ENCODE measurements at places on chromosomes 3 and 15. TPM values are rescaled to one million over a fixed set of nuclear protein-coding genes. Genes with fewer than 3 reads are reported as not detected.

- DNase-seq: no peak
These were observed 86.7 kb downstream of the PIK3R4 start for GRCh38 chr3:130659911-130660310.

- DNase-seq: no peak
These were observed 212.5 kb upstream of the UBE2E1 start for GRCh38 chr3:23592961-23593931.

- DNase-seq: no peak
These were observed 74.9 kb downstream of the SIDT1 start for GRCh38 chr3:113607219-113607596.

DNA sequence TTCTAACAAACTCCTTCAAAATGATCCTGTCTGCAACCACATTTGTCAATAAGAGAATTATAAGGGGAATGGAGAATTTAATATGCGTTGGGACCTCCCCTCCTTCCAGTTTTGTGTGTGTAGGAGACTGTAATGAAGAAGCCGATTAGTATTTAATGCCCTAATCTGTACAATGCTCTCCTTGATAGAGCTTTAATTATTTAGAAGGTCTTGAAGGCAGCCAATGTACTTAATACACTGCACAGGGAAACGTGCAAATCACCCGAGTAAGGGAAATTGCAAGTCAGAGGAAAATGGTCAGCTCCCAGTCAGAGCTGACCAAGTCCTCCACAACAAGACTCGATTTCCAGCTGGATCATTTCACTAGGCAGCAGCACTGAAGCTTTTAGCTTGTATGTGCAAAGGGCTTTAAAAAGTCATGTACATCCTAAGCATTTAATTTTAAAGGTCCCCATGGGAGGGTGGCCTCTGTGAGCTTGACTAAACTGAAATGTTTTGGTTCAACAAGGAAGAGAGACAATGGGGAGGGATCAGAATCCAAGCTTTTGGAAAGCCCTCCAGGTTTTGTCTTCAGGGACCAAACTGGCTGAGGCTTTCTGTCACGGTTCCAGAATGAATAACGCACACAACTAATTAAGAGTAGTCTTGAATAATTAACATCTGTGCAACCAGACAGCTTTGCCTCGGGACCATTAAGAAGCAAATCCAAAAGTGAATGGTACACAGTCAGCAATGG lies 159.8 kb upstream of the MITF start:
- no peak for DNase-seq

GRCh38 chr15:75211436-75212199 lies 9.9 kb downstream of the C15orf39 start:
- no peak for DNase-seq

GRCh38 chr3:32816439-32817256 lies 1.1 kb upstream of the TRIM71 start:
- DNase-seq: no peak

Gene PPP2R3A
- 15.2 TPM for total RNA-seq

Gene MST1
- 20.6 TPM for total RNA-seq

- DNase-seq: no peak
These were observed at the start of gene FBXW12 for GRCh38 chr3:48371651-48372376. Gene FBXW12, plus strand, starts transcription at chr3:48372219. Its CDS starts 549 bp downstream, at chr3:48372768.

DNA sequence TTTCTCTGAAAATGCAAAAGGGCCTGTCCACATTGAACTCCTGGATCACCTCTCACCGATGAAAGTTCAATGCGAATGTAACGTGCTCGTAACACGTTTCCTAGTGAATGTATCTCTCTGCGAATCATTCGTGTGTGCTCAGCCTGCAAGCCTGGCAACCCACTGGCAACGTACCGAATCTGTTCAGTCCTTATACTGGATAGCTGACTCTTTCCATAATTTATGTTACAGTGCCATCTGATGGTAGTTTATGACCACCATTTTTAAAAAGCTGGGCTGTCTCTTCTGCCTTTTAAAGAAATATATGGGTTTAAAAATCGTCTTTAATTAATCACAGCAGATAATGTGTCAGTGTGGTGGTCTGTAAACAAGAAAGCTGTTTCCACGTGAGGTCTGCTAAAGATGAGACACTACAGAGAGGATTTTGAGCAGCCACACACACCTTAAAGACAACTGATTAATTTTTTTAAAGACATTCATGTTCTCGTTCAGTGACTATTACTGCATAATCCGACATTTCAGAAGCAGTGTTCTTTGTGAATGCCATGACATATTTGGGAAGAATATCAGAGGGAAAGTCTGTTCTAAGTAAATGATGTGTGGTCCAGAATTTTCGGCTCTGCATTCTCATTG lies 69.4 kb upstream of the FOXP1 start:
- no peak for DNase-seq

DNA sequence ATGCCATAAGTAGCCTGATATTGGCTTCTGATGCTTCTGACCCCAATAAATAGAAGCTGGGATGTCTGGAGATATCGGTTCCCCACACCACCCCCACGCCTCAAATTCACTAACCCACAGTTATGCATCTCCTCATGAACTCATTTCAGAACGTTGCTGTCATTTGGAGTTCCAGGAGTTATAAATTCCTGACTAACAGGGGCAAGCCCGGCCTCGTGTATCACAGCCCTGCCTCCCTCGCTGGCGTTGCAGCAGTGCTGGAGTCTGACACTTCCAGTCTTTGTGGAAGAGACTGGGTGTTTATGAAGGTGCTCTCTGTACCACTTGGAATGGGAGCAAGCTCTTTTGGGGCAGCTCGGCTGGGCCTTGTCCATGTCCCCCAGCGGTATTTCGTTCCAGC lies 101.0 kb downstream of the ANP32A start:
- no peak for DNase-seq

Gene PCOLCE2
- 22.6 TPM for total RNA-seq

GRCh38 chr3:46380471-46381221 lies 9.9 kb downstream of the CCR5 start:
- no peak for DNase-seq

Gene CFAP92
- total RNA-seq: 1.2 TPM

DNA sequence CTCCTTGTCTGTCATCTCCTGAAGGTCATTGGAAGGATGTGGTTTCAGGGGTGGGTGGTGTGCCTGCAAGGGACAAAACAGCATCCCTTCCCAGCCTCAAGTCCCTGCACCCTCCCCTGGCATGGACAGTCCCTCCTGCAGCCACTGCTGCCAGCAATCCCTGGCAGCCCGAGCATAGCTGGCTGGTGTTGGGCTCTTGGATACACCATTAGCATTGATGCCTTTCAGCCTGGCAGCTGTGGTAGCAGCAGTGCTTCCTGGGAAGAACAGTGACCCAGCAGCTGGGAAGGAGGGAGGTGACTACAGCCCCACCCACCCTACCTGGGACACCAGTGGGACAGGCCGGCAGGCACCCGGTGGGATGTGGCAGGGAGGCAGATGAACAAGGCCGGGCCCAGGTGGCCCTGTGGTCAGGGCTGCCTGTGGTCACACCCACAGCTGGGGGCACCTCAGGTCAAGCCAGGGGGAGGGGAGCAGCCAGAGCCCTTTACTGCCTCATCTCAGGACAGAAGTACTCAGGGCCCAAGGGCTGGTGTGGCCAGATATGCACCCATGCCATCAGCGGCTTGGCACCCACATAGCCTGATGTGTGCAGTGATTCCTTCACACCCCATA lies 32.9 kb upstream of the TMEM115 start:
- no peak for DNase-seq

GRCh38 chr3:8550611-8551010 lies 49.0 kb downstream of the LMCD1 start:
- DNase-seq: no peak

GRCh38 chr3:86654806-86655460 lies 336.0 kb downstream of the VGLL3 start:
- DNase-seq: no peak

- DNase-seq: no peak
These were observed 544 bp upstream of the TIMMDC1 start for GRCh38 chr3:119497820-119498185.

- no peak for DNase-seq
These were observed 83.4 kb downstream of the MESD start for GRCh38 chr15:80906159-80906766.

Gene GOLGA6B
- not detected for total RNA-seq

DNA sequence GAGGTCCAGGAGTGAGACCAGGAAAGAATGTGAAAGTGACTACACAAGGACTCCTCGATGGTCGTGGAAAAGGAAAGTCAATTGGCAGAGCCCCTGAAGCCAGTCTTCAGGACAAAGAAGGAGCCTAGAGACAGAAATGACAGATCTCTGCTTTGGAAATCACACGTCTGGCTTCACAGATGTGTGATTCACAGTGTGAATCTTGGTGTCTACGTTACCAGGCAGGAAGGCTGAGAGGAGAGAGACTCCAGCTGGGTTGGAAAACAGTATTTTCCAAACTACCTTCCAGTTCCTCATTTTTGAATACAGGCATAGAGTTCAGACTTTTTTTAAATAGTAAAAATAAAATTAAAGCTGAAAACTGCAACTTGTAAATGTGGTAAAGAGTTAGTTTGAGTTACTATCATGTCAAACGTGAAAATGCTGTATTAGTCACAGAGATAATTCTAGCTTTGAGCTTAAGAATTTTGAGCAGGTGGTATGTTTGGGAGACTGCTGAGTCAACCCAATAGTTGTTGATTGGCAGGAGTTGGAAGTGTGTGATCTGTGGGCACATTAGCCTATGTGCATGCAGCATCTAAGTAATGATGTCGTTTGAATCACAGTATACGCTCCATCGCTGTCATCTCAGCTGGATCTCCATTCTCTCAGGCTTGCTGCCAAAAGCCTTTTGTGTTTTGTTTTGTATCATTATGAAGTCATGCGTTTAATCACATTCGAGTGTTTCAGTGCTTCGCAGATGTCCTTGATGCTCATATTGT lies 6.0 kb downstream of the CCR2 start:
- no peak for DNase-seq

Gene KLF15
- 22.7 TPM for total RNA-seq

Gene BNIP2
- total RNA-seq: 101 TPM

GRCh38 chr3:69020424-69020823 lies 6.9 kb upstream of the EOGT start:
- no peak for DNase-seq

DNA sequence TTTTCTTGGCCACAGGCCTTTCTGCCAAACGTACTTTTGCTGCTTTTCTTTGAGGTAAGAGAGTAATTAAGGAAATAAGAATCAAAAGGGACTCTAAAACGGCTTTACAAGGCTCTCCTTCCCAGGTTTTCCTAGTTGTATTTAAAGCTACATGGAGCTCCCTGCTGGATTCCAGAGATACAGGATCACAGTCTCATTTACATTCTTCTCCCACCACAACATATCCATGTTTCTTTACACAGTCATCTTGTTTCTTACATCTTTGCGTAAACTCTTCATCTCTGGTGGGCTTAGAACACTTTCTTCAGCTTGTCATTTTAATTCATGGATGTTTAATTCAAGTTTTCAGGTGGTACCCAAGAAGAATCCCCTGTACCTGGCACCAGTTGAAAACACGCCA lies 117.6 kb upstream of the BFSP2 start:
- no peak for DNase-seq

DNA sequence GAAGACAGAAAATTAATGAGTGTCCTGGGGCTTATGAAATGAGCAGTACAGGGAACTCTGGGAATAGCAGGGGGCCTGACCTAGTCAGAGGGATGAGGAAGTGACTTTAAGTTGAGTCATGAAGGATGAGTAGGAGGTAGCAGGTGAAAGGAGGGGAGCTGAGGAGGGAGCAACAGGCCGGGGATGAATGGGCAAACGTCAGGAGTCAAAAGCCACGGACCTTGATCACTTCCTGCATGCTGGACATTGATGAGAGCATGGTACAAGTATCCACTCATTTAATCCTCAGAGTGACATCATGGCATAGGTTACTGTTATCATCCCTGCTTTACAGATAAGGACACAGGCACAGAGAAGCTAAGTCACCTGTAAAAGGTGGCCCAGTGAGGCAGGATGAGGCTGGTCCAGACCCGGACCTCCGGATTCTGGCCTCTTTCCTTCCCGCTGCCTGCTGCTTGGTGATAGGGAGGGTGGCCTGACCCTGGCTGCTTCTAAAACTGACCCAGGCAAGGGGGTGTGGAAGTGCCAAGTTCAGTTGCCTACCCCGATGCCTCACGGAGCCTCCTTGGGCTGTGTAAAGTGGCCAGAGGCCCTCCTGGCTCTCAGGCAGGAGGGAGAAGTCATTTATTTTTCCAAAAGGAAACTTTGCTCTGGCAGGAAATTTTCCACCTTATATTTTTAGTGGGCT lies 7.6 kb downstream of the CORO2B start:
- peak; percentile 37 for DNase-seq

Gene KCNMB3
- total RNA-seq: 3.8 TPM

- DNase-seq: no peak
These were observed 119.1 kb upstream of the TMC3 start for GRCh38 chr15:81492969-81493645.

Gene LMLN
- total RNA-seq: 12.2 TPM

DNA sequence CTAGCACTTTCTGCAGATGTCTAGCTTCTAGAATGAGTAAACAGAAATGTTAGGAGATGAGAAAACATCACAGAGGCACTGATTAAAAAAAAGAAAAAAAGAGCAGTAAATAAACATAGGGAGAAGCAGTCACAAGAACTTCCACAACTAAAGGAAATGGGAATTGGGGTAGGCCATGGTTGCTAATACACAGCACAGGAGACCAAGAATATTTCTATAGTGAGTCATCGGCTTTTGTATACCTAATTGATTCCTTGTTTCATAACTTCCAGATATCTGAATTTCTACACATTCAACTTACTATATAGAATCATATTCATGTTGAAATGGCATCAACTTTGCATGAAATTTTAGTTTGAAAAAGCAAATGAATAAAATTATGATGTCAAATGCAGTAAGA lies 47.3 kb upstream of the TCF12 start:
- no peak for DNase-seq

Gene SAMMSON
- total RNA-seq: 3.4 TPM

DNA sequence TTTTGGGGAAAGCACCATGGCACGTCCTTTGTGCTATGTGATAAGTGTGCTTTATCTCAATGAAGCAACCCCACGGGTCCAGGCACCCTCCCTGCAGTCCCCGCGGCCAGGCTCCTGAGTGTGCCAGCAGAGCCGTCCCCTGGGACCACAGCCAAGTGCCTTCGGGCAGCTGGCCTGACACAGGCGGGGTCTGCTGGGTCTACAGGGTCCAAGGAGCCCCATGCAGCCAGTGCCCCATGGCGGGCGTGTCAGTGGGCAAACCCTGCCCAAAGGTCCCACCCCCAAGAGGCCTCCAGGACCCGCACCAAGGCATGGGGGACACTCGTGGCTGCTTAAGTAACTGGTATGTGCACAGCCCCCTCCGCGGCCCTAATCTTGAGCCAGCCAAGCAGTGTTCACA lies 35.3 kb downstream of the KLHL25 start:
- no peak for DNase-seq

GRCh38 chr3:195800240-195800639 lies 11.5 kb downstream of the MUC4 start:
- no peak for DNase-seq

DNA sequence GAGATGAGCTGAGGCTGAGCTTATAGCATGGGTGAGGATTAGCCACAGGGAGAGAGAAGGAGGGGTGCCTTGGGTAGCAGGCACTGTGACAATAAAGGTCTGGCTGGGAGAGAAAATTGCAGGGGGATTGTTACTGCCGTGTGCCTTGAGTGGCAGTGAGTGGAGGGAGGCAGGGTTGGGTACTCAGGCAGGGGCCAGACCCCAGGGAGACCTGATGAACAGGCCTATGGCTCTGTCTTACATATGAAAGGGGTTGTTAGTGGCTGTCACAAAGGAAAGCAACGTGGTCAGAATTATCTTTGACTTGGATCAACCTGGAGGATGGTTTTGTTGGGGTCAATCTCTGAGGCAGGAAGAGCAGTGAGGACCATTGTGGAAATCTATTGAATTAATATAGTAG lies 84.5 kb downstream of the LRTM1 start:
- DNase-seq: no peak

- DNase-seq: no peak
These were observed 497.8 kb downstream of the NAALADL2 start for GRCh38 chr3:175356899-175357324.

GRCh38 chr15:38961931-38962330 lies 397.3 kb upstream of the RASGRP1 start:
- no peak for DNase-seq

Measured in sciatic nerve (tissue), 2 donors.